ENCODE measurements at places on chromosomes 2 and 18.

DNA sequence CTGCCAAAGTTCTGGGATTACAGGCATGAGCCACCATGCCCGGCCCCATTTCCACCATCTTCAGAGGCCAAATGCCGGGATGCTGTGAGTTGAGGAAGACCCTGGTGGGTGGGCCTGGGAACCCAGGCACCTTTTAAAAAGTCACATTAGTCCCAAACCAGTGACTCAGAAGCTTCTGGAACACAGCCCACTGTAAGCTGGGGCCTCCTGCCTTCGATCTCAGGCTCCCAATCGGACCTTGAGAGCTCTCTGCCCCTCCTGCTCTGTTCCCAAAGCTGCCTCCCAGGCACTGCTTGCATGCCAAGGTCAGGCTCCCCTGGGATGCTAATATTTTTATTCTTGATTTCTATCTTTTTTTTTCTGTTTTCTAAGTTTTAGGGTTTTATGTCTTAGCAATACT, 4.2 kb downstream of the ADCY3 start:
- DNase-seq = no peak

DNA sequence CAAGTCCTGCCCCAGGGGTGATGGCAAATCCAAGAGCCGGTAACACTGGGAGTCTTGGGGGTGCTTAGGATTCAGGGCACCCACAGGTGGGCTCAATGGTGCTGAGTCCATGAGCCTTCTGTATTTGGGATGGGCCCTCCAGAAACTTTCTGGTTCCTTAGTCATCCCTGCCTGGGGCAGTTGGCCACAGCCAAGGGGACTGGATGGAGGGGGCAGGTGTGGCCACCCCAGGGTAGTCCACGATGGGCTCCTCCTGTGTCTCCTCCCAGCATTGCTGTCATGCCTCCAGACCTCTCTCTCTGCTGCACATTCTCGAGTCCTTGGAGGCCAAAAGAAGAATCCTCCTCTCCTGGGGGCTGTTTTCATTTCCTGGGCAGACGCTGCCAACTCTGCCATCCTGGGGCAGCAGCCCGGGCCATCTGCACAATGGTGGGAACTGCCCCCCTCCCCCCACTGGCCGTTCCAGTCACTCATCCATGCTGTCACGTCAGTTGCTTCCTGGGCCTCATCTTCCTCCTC, 158.0 kb upstream of the TWIST2 start:
- DNase-seq = no peak

GRCh38 chr2:135157856-135158255, 105.8 kb downstream of the RAB3GAP1 start:
- no peak for DNase-seq

- no peak for DNase-seq
These were observed 16.1 kb upstream of the XDH start for GRCh38 chr2:31430439-31431165.

DNA sequence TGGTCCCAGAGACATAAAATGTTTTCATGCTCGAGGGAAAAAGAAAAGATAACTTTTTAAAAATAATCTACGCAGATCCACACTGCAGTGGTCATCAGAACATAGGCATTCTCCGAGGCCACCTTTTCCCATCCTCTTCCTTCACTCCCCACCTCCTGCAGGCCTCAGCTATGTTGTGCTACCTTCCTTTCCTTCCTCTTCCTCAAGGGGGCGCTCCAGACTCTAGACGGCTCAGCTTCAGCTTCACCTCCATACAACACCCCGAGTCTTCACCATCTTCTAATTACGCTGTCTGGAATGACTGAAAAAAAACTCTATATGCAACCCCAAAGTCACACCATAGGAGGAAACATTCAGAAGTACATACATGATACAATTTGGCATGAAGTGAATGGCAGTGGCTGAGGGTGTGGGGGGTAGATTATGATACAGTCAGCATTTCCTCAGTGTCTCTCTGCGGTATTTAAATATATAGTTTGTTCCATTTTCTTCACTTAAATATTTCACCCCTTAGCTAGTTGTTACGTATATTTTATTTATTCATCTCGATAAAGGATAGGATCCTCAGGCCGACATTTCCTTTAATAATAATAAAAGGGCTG, 583.6 kb downstream of the IRS1 start:
- DNase-seq = peak; percentile 73

- DNase-seq = no peak
These were observed 476.7 kb downstream of the TXNL1 start for GRCh38 chr18:56161566-56162260.

GRCh38 chr18:45127405-45127804, 446.7 kb downstream of the SETBP1 start:
- no peak for DNase-seq

GRCh38 chr2:67374481-67374880, 22.7 kb upstream of the ETAA1 start:
- DNase-seq = no peak

DNA sequence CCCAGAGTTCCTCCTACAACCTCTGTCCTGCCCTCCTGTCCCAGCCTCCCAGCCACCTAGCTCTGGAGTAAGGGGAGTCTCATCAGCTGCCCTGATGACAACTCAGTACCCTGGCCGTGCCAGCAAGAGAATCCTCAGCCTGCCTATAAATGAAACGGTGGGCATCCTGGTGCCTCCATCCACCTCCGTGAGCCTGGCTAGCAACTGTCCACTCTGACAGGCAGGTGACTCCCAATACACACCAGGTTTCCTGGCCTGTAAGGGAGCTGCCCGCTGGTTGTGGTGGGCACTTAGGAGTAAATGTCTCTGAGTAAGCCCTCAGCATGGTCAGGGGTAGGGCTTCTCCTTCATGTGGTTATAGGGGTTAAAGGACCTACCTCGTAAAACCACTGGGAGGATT, 81.5 kb downstream of the XDH start:
- DNase-seq = no peak

DNA sequence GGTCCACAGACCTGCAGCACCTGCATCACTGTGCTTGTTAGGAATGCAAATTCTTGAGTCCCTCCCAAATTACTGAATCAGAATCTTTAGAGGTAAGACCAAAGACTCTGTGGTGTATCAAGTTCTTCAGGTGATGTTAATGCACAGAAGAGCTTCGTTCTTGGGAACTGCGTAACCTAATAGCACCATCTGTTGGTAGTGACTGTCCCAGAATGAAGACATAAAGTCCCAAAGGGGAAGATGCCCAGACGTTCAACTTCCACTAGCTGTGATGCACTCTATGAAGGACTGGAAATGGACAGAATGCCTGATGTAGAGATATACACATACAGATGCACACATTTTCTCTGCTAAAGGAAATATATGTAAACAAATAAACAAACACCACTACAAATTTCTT, 576.0 kb downstream of the LRP1B start:
- peak; percentile 51 for DNase-seq

GRCh38 chr18:74416124-74416523, 41.0 kb downstream of the DIPK1C start:
- DNase-seq = no peak

GRCh38 chr2:240460781-240461431, 25.4 kb downstream of the GPC1 start:
- no peak for DNase-seq

DNA sequence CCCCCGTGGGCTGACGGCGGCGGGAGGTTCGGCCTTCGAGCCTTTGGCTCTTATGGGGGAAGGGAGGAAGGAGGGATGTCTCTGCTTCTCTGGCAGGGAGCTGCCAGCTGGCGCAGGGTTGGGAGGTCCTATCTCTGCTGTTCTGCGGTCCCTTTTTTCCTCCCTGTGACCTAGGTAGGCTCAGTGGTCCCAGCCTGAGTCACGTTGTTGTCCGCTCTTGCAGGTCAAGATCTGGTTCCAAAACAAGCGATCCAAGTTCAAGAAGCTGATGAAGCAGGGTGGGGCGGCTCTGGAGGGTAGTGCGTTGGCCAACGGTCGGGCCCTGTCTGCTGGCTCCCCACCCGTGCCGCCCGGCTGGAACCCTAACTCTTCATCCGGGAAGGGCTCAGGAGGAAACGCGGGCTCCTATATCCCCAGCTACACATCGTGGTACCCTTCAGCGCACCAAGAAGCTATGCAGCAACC, 2.5 kb downstream of the DLX1 start:
- peak; percentile 43 for DNase-seq

- DNase-seq = no peak
These were observed 202.2 kb downstream of the TNS1 start for GRCh38 chr2:217800433-217801114.

DNA sequence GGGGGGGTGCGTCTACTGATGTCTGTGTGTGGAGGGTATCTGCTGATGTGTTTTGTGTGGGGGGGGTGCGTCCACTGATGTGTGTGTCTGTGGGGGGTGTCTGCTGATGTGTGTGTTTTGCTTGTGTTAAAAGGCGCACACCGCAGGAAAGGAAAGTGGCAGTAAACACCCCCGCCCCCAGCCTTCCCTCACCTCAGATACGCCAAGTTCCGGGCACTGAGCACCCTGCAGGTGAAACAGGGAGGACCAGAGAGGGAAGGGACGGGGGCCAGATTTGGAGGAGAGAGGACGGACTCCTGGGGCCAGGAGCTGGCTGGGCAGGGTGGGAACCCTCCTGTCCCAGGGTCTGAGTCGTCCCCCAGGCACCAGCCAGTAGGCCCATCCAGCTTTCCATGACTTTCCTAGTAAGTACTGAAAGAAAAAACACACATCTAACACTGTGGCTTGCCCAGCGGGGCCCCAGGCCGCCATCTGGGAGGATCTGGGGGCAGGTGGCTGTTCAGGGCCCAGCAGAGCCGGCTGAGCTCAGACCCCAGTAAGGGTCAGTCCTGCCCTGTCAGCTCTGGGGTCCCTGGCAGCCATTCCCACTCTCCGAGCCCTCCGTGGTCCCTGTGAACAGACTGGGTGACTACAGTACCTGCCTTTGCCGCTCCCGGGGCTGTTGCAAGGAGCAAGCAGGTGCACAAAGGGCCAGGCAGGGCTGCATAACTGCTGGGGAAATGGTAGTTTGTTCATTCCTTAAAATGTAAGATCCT, 126.9 kb downstream of the NFATC1 start:
- no peak for DNase-seq

DNA sequence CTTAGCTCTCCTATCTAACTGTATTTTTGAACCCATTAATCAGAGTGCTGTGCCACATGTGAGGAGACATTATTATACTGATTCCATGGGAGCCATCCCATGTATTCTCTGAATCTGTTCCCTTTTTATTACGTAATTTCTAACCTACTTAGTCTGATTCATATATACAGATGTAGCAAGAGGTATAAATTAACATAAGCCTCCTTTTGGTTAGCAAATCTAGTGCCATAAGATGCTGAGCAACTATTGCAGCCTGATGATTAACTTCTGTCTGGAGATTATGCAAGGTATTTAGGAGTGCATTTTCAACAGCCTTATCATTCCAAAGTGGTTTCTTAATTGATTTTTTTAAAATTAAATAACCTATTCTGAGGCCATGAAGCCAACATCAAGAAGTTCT, 114.1 kb upstream of the MSH2 start:
- no peak for DNase-seq

DNA sequence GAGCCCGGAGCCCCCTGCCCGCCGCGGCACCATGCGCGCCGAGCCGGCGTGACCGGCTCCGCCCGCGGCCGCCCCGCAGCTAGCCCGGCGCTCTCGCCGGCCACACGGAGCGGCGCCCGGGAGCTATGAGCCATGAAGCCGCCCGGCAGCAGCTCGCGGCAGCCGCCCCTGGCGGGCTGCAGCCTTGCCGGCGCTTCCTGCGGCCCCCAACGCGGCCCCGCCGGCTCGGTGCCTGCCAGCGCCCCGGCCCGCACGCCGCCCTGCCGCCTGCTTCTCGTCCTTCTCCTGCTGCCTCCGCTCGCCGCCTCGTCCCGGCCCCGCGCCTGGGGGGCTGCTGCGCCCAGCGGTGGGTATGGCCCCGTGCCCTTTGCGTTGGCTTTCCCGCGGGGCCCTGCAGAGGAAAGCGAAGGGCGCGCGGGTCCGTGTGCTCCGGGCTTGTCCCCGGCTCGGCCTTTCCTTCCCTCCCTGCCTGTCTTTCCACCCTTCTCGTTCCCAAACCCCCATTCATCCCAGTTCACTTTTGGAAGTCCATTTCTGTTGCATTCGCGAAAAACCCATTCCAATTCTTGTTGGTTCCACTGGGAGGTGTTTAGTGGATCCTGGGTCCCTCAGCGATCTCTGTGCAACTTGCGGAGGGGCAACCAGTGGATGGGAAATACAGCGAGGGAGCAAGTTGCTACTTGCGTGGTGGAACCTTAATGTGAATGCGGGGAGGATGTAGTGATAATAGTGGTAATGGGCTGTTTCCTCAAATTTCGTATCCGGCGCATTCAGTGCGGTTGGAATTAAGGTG, 599 bp downstream of the ADAM23 start:
- DNase-seq = peak; percentile 10

DNA sequence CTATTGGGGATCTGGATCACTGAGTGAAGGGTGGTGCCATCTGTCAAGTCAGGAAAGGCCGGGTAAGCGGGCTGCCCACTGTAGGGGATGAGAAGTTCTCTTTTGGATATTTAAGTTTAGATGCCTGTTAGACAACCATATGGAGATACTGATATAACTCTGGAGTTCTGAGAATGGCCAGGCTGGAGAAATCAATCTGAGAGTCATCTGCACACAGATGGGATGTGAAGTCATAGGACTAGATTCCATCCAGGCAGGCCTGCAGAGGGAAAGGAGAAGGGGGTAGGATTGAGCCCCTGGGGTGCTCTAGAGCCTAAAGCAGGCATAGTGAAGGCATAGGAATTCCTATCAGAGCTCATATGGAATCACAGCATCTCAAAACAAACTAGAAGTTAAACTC, 30.1 kb downstream of the SPRED2 start:
- DNase-seq = no peak

GRCh38 chr2:39470580-39470979, 33.5 kb upstream of the MAP4K3 start:
- no peak for DNase-seq

DNA sequence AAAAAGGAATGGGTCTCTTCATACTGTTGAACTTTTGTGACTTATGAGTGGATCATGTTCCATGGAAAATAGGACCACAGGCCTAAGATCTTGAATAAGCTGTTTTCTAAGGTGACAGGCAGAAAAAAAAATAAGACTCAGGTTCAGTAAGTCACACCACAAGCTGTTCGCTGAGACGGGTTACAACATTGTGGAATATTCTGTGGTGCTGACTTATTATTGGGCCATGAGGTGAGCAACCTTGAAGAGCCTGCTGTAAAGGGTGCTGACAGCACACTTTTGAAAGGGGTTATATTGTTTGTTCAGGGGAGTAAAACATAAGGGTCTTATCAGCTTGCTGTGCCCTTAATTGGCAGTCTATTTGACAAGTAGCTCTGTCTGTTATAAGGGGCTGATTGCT, 439.8 kb upstream of the SLC14A2 start:
- DNase-seq = no peak

DNA sequence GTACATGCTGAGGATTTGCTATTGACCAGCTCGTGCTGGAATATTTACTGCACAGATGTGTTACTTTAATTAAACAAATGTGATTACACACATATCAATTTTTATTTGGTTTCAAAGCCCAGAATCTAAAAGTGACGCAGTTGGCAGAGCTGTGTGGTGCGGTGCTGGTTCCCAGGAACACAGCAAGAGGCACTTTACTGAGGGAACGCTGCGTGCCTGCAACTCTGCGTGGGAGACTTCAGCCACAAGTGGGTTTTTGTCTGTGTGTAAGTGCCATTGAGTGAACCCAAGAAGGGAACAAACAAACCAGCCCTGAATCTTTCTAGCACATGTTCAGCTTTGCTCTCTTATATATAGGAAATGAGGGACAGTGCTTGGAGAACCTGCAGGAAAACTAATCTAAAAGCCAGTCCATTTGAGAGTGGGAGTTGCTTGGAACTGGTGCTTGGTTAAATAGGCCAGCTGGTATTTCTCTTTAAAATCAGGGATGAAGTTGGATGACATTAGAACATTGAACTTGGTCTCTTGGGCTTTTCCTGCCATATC, 196.6 kb upstream of the CELF4 start:
- no peak for DNase-seq
